ENCODE measurements at places on chromosomes 1 and 21. TPM values are rescaled to one million over a fixed set of nuclear protein-coding genes. Genes with fewer than 3 reads are reported as not detected.

The NTNG1 gene
- total RNA-seq: 1.8 TPM

DNA sequence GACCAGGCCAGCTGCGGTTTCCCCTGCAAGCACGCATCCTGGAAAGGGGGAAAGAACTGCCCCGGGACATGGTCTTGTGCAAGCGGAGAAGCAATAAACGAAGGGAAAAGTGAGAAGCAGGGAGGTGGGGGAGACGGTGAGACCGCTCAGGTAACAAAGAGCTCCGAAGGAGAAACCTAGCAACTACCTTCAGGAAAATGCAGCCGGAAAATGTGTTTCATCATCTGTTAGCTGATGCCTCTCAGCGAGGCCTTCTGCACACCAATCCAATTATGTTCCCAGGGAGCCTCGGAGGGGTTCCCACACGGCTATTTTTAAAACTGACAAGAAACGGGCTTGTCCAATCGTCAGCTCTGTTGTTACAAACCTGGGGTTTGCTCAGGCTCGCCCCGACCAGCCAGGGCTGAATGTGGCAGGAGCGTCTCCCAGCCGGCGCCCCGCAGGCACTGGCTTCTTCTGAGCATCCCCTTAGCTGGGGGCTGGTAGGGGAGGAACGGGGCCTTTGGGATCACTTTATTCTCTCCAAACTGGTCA lies 3.4 kb downstream of the RIPK4 start:
- no peak for DNase-seq

- DNase-seq: no peak
Measured at GRCh38 chr1:160499631-160500030, 23.4 kb downstream of the SLAMF6 start.

DNA sequence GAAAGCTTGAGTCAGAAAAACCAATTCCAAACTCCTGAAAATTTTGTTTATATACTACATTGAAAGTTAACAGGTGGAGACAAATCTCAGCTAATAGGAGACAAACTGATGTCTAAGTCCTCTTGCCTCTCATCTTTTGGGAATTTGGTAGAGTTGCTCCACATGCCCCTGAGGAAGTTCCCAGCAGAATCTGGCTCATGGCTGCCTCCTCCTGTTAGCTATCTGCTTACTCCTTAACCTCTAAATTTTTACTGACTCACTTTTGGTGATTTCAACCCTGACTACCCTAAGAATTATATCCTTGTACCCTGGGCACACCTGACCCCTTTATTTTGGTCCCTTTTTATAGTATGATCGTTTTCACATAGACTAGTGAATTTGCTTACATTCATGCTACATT lies 633.7 kb upstream of the USP24 start:
- DNase-seq: no peak

GRCh38 chr1:81954534-81955020 lies 153.8 kb downstream of the ADGRL2 start:
- no peak for DNase-seq

The DNASE2B gene
- total RNA-seq: not detected

DNA sequence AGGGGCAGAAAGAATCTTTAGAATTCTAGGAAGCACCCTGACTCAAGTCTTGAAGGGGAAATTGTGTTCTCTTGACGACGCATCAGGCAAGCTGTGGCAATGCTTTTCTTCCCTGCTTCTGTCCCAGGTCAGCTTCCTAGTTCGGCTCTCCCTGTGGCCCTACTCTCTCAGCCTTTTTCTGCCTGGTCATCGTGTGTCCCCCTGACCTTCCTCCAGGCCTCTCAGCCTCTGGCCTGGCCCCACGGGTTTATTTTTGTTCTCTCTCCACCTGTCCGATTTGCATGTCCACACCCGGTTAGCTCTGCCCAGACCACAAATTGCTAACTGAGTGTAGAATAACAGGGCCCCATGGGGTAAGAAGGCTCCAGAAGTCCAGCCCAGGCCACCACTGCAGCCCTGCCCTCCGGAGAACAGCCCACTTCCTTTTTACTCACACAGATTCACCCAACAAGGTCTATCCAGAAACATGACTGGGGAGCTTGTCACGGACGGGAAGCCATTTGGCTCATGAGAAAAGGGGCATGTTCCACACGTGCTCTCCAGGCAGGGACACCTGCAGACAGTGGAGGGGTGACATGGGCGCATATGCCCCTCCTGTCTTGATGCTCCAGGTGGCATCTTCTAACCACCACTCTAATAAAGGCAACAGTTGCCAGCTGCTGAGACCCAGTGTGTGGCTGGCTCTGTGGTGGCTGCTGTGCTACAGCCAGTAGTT lies 9.8 kb downstream of the KCNN3 start:
- DNase-seq: no peak

GRCh38 chr1:46725736-46726108 lies 6.8 kb upstream of the EFCAB14 start:
- no peak for DNase-seq

DNA sequence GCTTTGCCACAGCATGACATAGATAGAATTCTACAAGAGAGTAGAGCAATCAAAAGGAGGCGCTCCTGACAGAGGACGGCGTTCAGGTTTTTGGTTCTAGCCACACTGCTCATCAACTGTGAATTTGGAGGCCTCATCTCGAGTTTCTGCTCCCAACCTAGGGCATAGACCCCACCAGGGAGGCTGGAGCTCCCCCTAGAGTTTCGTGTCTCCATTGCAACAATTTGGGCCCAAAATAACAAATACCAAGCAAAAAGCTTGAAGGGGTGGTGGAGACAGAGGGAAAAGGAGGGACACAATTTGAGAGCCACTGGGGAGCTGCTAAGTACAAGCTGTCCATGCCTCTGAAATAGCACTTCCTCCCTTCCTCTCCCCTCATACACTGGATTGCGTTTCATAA lies 297.0 kb downstream of the GPATCH2 start:
- no peak for DNase-seq

DNA sequence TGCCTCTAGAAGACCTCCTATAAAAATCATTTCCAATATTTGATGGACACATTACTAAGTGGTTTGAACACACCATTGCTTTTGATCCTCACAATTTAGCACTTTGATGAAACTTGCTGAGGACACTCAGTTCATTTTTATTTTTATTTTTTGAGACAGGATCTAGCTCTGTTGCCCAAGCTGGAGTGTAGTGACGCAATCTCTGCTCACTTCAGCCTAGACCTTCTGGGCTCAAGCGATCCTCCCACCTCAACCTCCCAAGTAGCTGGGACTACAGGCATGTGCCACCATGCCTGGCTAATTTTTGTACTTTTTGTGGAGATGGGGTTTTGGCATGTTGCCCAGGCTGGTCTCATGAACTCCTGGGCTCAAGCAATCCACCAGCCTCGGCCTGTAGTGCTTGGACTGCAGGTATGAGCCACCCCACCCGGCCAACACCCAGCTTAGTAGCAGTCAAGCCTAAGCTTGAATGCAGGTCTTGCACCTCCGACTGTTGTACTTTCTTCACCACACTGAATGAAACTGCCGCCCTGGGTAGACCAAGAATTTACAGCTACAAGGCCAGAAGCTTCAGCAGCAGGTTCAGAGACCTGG lies 24.8 kb upstream of the ATP2B4 start:
- no peak for DNase-seq

- no peak for DNase-seq
Measured at GRCh38 chr1:160538985-160539651, 16.1 kb upstream of the SLAMF6 start.

The PGLYRP4 gene
- not detected for total RNA-seq

DNA sequence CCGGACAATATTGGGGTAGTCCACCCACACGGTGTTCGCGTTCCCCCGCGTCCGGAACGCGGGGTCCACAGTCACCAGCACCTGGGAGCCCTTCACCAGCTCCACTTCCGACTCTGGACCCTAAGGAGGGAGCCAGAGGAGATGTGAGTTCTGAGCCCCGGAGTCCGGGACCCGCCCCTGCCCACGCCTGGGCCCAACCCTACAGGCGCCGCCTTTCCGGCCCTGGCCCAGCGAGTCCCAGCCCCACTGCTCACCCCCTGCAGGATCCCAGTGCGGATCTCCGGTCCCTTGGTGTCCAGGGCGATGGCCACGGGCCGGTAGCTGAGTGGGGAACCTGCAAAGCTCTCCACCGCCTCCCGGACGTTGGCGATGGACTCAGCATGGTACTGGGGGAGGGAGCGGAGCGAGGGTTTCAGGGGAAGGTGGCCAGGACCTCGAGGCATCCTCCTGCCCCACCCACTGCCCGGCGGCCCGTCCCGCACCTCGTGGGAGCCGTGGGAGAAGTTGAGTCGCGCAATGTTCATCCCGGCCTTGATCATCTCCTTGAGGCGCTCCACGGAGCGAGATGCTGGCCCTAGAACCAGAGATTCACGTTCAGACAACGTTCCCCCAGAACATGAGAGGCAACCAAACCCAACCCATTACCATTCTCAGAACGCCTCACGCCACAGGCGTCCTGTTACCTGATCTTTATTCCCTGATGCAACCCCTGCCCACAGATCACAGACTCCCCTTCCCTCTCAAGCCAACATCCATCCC lies 5.9 kb downstream of the PKLR start:
- no peak for DNase-seq

The ELK4 gene
- total RNA-seq: 18.8 TPM

GRCh38 chr1:106290805-106291501 lies 765.5 kb upstream of the PRMT6 start:
- DNase-seq: no peak

DNA sequence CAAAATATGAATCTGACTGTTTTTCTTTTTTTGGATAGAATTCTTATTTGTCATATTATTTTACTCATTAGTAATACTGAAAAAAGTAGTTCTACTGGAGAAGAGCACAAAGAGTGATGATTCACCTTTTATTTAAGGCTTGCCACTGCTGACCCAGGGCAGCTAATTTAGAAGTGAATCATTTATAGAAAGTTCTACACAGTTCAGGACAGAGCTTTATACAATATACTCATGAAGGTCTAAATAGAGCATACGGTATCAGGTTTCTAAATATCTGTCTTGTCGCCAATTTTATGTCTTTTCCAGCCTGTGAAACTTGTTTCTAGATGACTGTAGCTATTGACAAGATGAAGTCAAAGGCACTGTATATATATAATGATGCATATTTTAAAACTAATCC lies 25.0 kb downstream of the GIPC2 start:
- no peak for DNase-seq

The RRAGC gene
- total RNA-seq: 10.7 TPM

- DNase-seq: no peak
Measured at GRCh38 chr1:180195401-180195800, 34.7 kb upstream of the LHX4 start.

DNA sequence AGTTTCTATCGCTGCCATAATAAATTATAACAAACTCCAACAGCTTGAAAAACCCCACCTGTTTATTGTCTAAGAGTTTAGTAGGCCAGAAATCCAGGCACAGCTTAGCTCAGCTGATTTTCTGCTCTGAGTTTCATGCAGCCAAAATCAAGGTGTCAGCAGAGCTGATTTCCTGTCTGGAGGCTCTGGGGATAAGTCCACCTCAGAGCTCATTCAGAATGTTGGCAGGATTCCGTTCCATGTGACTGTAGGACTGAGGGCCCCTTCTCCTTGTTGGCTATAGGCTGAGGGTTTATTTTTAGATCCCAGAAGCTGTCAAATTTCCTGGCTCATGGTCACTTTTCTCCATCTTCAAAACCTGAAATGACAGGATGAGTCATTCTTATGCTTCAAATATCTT lies 91.6 kb upstream of the CHODL start:
- no peak for DNase-seq

Measured in right atrium auricular region (tissue), 2 donors.